ENCODE measurements at places on chromosomes 1 and 21.

- no peak for DNase-seq
Measured at GRCh38 chr1:234645474-234645953, 35.5 kb upstream of the IRF2BP2 start.

DNA sequence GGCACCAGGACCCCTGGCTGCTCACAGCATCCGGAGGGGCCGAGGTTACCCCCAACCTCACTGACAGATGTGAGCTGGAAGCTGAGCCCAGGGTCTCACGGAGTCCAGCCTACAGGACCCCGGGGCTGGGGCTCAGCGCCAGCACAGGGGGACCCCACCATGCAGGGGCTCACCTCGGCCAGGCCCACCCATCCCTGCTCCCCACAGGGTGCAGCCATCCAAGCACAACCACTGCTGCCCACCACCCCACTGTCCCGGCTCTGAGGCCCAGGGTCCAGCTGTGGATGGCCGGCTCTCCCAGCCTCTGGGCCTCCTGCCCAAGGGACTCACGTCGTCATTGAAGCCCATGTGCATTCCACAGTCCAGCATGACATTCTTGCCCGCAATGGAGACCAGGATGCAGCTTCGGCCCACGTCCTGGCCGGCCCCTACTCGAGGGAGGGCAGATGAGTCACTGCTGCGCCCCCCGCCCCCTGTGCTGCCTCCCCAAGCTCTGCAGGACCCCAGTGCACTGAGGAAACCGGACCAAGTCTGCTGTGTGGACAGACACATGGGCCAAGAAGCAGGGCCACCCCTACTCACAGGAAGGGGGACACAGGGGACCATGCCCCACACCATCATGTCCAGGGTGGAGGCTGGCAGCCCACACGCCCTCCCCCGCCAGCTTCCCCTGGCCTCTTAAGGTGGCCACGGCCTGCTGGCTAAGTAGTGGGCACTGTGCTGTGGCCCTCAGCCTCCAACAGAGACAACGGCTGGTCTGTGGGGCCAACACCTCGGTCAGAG lies 3.6 kb downstream of the INTS11 start:
- no peak for DNase-seq

DNA sequence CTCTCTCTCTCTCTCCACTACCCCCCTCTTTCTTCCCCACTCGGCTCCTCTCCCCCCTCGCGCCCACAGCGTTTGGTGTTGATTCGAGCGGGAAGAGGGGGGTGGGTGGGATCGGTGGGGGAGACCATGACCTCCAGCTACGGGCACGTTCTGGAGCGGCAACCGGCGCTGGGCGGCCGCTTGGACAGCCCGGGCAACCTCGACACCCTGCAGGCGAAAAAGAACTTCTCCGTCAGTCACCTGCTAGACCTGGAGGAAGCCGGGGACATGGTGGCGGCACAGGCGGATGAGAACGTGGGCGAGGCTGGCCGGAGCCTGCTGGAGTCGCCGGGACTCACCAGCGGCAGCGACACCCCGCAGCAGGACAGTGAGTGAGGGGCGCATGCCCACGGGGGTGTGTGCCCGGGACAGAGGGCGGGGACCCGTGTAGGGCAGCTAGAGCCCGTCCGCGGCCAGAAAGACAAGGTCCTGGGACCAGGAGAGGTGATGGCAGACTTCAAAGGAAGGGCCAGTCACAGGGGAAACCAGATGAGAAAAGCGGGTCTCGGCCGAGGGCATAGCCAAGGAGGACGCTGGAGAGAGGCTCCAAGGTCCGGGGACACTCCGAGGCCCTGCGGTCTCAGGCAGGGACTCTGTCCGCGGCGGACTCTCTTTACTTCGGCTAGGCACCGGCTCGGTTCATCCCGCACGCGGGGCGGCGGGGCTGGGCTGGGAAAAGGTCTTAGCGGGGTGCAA lies at the start of gene PRRX1:
TSS of gene PRRX1 (plus strand) at position 39 of the 735 bp plus-strand sequence. CDS start at position 127, 88 bp downstream.
- DNase-seq: no peak

DNA sequence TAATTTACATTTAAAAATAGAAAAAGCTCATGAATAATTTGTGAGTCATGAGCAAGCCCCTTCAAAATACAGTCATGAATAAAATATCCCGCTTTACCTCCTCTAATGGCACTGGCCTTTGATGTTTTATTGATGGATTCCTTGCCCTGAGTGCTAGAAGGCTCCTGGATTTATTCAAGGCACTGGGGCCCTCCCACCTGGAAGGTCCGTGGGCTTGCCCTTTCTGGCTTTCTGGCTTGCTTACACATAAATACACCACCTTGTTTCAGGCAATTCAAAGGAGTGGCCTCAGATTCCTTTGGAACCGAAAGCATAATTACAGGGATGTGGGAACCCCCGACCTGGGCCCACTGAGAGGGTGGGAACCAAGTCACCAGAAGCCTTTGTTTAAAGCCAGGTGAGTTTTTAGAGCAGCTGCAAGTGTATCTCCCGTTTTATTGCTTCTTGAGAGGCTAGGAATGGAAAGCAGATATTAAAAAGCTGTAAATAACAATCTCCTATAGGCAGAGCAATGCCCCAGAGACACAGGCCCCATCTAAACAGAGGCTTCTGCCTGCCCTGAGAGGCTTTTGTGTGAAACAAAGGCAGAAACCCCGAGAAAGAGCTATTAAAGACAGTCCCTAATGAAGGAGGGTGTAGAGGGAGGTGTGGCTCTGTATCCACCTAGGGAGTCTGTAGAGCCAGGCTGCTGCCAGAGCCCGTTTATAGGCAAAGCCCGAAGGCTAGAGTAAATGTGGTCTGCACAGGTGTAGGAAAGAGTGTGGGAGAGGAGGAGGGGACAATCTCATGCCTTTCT lies 126.4 kb downstream of the FAM78B start:
- no peak for DNase-seq

DNA sequence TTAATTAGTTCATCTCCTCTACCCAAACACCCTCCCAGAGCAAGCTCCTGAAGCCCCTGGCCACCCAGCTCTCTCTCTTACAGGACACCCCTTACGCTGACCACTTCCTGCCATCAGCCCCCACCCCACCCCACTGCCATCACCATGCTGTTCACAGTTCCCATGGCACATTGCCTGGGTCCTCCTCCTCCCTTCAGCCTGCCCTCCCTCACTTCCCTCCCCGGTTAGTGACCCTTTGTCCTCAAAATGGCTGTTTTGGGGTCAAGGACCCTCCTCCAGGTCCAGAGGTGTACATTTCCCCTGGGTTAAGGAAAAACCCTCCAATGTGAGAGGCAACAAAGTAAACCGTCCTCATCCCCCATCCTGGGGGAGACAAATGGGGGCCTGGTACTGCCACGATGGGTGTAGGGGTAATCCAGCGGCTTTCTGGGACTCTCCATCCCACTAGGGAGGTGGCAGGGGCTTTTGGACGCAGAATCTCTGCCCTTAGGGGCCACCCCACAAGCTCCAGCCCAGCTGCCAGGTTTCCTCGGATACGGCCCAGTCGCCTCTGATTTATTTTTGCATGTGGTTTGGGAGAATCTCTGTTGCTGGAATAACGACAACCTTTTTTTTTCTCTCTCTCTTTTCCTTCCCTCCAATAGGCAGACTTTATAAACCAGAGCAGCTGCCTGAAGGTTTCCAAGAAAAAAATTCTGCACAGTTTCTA lies 8.5 kb downstream of the CAMK2N1 start:
- DNase-seq: no peak

GRCh38 chr1:183827801-183828200 lies 22.9 kb downstream of the RGL1 start:
- no peak for DNase-seq

- no peak for DNase-seq
Measured at GRCh38 chr1:204232526-204232925, 18.7 kb upstream of the GOLT1A start.

DNA sequence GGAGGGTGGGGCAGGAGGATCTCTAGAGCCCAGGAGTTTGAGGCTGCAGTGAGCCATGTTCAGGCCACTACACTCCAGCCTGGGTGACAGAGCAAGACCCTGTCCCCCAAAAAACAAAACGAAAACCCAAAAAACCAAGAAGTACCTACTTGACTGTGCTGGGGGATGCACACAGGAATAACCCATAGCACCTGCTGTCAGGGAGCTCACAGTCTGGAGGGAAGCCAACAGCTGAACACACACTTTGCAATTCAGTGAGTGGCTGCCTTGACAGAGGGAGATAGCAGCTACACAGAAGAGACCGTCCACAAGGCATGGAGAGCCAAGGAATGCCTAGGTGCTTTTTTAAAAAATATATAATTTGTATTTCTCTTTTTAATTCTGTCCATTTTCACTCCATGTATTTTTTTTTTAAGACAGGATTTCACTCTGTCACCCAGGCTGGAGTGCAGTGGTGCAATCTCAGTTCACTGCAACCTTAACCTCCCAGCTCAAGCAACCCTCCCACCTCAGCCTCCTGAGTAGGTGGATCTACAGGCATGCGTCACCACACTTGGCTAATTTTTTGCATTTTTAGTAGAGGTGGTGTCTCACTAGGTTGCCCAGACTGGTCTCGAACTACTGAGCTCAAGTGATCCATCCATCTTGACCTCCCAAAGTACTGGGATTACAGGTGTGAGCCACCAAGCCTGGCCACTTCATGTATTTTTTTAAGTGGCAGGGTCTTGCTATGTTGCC lies 68.7 kb downstream of the NID1 start:
- DNase-seq: no peak

DNA sequence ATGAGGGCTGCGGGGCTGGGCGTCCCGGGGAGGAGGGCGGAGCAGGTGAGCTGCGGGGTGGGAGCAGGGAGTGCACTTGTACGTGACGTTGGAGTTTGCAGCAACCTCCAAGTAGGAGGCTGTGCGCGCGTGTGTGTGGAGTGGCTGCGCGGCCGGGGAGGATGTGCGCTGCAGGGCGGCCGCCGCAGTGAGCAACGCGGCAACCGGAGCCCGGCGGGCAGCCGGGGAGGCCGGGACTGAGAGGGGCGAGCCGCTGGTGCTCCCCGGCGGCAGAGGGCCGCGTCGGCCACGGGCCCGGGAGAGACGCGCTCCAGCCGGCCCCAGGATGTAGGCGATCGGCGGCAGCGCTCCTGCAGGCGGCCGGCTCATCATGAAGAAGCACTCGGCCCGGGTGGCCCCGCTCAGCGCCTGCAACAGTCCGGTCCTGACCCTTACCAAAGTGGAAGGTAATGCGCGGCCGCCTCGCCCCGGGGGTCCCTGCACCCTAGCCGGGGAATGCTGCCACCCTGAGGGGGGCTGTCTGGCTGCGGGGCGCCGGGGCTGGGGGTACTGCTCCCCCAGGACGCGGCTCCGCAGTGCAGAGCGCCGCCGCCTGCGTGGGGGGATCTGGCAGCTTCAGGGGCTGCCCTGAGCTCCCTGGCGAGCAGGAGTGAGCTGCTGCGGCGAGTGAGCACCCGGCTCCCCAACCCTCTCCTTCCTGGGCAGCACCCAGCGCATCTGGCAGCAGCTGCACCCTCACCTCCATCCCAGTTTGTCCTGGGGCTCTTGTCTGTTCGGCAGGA lies 158.9 kb upstream of the COA6 start:
- DNase-seq: no peak

DNA sequence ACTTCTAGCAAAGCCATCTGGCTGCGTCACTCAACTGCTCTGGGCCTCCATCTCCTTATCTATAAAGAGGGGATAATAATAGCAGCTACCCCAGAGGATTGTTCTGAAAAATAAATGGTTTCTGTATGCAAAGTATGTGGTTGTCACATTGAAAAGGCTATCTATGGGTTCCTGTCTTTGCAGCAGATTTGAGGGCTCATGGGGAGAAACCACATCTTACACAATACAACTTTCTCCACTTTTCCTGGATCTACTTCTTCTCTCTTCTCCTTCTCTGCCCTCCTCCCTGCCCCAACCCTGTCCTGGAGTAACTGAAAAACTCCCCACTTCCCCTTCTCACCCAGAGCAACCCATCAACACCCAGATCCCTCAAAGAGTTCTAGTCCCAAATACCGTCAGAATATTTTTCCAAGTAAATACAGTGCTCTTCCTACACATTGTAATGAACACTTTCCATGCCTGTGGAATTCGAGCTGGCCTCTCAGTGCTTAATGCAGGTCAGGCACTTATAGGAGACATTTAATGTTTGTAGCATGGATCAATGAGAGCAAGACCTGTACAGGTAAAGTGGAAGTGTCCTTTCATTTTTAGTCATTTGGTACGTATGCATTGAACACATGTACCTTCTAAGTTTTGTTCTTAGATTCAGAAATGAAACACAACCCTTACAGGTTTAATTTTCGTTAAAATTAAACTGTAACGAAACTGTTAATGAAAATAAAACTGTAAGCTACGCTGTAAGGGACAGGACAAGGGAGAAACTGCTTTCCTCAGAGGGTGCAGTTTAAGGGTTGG lies 131.9 kb downstream of the AK5 start:
- DNase-seq: no peak

DNA sequence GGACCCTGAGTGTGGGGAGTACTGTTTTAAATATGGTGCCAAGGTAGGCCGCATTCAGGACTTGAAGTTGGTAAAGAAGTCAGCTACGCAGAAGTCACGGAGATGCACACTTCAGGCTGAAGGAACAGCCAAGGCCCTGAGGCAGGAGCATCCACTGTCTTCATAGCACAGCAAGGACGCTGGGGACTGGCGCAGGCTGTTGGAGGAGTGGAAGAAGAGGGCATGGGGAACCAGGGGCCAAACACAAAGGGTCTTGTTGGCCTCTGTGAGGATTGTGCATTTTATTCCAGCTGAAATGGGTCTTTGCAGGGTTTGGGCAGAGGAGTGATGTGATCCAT lies 16.6 kb downstream of the DNAJC16 start:
- no peak for DNase-seq

DNA sequence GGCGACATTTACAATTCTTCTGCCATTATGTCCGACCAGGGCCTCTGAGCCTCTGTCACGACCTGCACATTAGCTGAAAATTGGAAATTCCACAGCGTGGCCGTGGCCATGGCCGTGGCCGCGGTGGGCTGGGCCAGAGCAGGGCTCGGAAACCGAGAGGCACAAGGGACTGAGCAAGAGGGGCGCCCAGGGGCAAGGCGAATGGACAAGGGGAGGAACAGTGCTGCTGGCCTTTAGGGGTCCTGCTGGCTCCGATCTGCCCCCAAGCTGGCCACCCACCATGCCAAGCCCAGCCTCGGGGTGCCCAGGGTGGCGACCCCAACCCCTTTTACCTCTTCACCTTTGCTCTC lies 75.0 kb downstream of the TAS1R2 start:
- no peak for DNase-seq

- DNase-seq: no peak
Measured at GRCh38 chr1:214400131-214400530, 119.2 kb downstream of the SMYD2 start.

DNA sequence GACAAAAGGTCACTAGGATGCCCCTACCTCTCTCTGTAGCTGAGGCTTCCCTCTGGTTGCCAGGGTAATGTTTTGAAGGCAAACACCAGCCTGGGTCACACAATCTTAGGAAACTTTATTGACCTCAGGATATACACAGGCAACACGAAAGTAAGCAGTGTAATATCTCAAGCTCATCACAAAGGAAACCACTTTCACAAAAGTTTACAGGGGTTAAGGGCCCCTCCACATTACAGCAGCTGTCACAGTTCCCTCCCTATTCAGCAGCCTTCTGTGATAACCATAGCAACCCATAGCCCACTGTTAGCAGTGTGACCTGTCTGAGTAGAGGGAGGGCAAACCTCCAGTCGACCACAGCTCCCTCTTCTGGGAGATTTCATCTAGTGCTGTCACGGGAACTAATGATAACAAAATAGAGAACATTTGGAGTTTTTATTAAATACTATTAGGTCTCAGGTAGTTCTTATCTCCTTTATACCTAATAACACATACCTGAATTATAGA lies 149.8 kb downstream of the PTPRC start:
- DNase-seq: no peak

- no peak for DNase-seq
Measured at GRCh38 chr1:206723805-206724472, 39.2 kb downstream of the MAPKAPK2 start.

All from activated T-cell treated with anti-CD3 and anti-CD28 coated beads for 4 hours (primary cell).